Stimulated activated CD4-positive, alpha-beta T cell treated with anti-CD3 and anti-CD28 coated beads, Interleukin-4, amount 100 ng/mL, for 1 hour (primary cell): ENCODE measurements at places on chromosomes 16 and 17.

GRCh38 chr17:7328009-7328408, 1.1 kb downstream of the NEURL4 start:
- no peak for DNase-seq

GRCh38 chr17:49588312-49588711, 12.6 kb downstream of the NXPH3 start:
- DNase-seq = no peak

DNA sequence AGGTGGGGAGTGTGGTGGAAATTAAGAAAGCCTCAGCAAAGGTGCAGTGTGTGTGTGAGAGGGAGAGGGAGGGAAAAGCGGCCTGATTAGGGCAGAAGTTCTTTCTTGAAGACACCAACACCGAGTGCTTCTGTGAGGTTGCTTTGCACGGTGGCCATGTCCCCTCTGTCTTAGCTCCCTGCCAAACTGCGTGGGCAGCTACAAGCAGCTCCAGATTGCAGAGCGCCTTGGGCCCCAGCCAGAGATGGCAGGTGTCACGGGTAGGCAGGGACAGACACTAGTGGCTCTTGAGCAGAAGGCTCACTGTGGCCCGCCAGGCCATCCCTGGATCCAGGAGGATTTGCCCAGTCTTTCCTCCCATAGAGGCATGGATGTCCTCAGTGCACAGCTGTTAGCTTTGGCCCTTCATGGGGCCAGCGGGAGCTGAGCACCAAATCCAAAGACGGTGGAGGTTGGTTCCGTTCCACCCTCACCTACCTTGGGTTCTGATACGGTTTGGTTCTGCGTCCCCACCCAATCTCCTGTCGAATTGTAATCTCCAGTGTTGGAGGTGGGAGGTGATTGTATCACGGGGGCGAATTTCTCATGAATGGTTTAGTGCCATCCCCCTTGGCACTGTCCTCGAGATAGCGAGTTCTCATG, 21.4 kb downstream of the KIAA0513 start:
- no peak for DNase-seq

GRCh38 chr17:29069526-29070041, 26.6 kb downstream of the PIPOX start:
- no peak for DNase-seq
